ENCODE measurements at places on chromosomes 5 and 9.

DNA sequence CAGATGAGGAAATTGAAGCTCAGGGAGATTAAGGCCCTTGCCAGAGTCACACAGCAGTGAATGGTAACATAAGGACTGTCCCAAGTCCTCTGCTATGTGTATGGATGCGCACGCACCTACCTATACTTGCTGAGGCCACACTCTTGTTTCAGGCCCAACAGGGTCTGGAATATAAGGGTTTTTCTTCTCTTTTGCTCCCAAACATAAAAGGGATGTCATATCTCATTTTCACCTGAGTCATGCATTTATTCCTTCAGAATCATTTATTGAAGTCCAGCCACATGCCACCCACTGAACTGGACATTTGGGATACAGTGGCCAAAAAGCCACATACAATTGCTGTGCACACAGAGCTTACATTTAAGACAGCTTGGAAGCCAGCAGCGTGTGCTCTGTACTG, 92.0 kb downstream of the SH3TC2 start:
- no peak for DNase-seq

DNA sequence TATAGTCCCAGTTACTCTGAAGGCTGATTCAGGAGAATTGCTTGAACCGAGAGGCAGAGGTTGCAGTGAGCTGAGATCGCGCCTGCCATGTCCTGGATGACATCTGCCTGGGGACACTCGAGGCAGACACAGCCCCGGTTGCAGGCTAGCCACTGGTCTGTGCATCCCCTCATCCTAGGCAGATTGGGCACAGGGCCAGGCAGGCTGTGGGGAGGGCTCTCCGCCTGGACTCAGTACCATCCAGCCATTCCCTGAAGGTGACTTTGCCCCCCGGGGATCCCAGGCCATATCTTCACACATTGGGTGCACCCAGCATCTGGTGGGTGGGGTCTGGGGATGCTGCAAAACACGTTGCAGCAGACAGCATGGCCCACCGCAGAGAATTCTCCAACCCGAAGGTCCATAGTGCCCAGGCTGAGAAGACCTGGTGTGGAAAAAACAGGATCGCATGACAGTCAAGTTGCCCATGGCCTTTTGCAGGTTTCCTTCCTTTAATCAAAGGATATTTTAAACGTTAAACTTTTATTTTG, 50.9 kb upstream of the SUSD3 start:
- DNase-seq = no peak

DNA sequence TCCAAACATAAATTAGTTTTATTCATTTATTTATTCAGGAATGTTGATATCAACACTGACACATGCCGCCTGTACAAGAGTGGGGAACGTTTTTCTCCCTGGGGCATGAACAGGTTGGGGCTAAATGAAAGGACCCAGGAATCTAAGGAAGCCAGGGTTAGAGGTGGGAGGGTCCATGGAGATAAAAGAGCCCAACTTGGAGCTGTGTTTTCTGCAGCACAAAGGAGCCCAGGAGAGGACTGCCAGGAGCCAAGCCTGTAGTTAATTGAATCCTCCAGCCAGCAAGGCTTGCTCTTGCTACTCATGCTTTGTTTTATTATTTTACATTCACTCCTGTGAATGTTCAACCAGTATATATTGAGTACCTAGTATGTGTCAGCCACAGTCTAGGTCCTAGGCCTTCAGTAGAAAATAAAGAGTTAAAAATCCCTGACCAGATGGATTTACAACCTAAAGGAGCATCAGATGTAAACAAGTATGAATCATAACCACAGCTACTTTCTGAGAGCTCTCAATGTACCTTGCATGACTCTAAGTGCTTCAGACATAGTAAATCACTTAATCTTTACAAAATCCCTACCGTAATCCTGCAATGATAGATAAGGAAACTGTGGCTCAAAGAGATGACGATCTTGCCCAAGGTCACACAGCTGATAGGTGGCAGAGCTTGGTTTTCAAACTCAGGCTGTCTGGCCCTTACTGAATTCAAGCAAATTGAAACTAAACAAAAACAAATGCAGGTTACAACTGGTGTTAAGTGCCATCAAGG, 69.8 kb downstream of the ASTN2 start:
- no peak for DNase-seq

GRCh38 chr5:1975898-1976765, 93.4 kb upstream of the IRX4 start:
- DNase-seq = no peak

DNA sequence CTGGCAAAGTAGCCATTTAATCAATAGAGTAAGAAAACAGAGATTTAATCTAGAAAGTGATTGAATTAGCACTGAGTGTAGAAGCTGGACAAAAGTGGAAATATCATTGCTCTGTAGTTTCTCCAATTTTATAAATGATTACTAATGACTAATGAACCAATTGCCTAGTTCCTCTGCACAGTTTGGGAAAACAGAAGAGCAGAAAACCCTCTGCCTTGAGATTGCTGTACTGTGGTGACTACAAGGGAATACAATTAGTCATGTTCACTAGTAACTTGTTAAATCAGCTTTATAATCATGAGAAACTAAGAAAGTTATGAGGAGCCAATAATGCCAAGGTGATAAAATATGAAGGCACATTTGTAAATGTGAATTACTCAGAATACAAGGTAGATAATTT, 21.1 kb upstream of the C6 start:
- DNase-seq = no peak

- DNase-seq = no peak
Measured at GRCh38 chr9:111938427-111938800, 41.8 kb downstream of the UGCG start.

DNA sequence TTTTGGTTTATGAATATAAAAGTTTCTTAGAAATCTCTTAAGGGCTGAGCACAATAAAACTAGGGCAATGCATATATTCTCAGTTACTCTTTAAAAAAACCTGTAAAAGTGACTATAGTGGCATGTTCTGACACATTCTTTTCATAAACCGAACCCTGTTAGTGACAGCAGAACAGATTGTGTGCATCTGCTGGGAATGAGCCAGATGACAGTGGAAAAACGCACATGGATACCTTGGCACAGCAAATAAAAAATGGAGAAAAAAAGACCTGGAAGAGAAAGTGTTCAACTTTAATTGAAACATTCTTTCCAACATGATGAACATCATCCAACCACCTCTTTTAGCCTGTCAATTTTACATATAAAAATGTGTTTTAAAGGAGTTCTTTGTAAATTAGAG, 12.7 kb downstream of the MEF2C start:
- no peak for DNase-seq

GRCh38 chr5:168552146-168552545, 23.0 kb downstream of the FBLL1 start:
- DNase-seq = no peak

- no peak for DNase-seq
Measured at GRCh38 chr9:124511426-124511840, 4.2 kb upstream of the NR5A1 start.

GRCh38 chr5:25393957-25394356, 749.2 kb upstream of the CDH10 start:
- no peak for DNase-seq

- DNase-seq = no peak
Measured at GRCh38 chr5:147055089-147055826, 176.7 kb upstream of the PPP2R2B start.

DNA sequence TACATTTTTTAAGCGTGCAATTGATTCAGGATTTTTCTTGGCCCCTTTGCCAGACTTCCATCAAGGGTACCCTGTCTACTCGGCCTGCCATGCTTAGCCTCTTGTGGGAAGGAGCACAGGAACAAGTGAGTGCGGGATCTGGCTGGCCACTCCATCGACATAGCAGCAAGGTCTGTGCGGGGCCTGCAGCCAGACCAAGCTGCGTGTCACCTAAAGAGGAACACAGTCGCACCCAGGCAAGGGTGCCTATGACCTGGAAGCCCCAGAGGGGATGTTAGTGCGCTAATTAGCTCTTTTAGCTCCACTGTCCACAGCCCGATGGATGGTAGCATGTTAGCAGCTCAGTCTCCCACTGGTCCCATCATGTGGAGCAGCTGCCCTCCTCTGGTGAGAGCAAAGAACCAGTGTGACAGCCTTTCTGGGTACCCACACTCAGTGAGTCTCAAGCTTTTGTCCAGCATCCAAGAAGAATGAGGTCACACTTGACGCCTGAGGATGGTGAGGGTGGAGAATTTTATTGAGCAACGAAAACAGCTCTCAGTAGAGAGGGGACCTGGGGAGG, 38.7 kb downstream of the FTMT start:
- DNase-seq = no peak

All from suprapubic skin (tissue), 4 donors.